ENCODE measurements at places on chromosomes 2 and 18.
A peak's percentile ranks its signal among the peaks of the same experiment; 100 is the strongest.

DNA sequence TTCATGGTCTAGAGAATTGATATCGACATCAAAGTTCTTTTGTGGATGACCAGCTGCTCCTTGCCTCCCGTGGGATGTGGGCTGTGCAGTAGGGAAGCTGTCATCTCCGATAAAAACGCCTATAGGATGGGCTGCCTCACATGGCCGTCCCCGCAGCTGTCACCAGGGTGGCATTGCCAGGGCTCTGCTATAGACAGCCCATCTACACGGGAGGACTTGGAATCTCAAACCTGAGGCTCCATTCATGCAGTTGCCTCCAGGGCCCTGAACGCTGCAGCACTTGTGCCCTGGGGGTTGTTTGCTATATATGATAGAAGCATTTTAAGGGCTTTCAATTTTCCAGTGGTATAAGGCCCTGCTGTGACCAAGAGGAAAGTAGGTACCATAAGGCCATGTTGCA is 183.1 kb downstream of the MYCN start:
- DNase-seq: no peak

DNA sequence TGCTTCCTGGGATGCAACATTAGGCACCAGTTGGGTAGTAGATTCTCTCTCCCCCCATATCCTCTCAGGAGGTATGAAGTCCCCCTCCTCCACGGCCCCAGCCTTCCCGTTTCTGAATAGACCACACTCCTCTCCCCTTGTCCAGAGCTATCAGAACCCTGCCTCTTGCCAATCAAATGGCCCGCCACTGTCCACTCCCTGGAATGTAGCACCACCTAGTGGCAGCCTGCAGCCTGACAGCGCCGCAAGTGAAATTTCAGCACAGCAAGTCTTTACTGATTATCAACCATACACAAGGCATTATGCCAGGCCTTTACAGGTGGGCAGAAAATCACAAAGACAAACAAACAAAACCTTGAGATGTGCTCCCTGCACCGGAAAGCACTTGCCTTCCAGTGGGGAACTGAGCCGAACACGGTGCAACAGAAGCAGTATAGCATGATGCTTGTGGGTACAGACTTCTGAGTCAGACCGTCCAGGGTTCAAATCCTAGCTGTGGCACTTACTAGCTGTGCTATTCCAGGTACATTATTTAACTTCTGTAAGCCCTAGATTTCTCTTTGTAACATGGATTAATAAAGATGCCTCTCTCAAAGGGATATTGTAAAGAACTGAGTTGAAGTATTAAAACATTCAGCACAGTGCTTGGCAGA is 174.0 kb downstream of the SMAD2 start:
- DNase-seq: peak; percentile 30

DNA sequence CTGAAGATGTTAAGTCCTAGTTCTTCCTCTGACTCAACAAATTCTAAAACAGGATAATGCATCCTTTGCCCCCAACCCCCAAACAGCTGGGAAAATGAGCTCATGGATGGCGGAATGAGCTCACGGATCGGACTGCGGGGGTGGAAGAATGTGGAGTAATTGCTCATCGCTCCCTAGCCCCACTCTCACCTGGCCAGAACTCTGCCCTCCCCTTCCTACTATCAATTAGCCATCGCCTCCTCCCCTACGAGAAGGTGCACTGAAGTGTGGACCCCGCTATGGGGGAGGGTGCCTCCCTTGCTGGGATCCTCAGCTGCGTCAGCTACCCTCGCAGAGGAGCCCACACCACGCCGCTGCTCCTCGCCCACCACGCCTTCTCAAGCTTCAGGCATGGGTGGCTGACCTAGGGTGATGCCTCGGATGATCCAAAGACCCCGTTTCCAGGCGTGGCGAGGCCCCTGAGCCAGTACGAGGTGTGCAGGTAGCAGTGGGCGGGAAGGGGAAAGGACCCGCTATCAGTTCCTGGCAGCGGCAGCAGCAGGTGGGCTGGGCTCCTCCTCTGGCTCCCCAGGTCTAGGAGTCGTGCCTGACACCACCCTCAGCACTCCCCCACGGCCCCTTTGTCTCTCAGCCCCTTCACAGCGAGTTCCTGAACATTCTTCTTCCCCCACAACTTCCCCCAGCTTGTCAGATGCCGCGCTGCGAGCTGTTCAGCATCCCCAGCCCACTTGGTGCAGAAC is 82.1 kb upstream of the POMC start:
- DNase-seq: no peak

- no peak for DNase-seq
Observed at GRCh38 chr2:19654310-19655090, 247.3 kb downstream of the TTC32 start.

- DNase-seq: no peak
Observed at GRCh38 chr2:6645672-6646071, 220.0 kb downstream of the CMPK2 start.

Measured in CD4-positive, alpha-beta T cell treated with Interleukin-6 at 100 ng/mL for 8 hours (primary cell).